NCI-H1105 (cell line): ENCODE measurements at places on chromosomes 4 and X.

DNA sequence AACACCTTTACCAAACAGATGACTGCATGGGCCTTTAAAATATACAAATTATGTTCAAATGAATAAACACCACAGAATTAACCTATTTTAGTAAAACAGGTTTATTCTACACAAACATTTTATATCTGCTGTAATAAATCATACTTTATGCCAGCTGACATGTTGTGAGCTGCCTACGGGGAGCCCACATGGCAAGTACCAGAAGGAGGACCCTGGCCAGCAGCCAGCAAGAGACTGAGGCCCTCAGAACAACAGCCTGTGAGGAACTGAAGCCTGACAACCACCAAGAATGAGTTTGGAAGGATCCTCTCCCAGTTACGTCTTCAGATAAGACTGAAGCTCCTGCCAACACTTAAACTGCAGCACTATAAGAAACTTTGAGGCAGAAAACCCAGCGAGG lies 377.0 kb downstream of the PDGFC start:
- DNase-seq, result peak; percentile 28

GRCh38 chrX:44261286-44261685 lies 82.2 kb downstream of the EFHC2 start:
- DNase-seq, result no peak

- DNase-seq, result no peak
Observed at GRCh38 chr4:39354254-39354552, 12.0 kb downstream of the RFC1 start.

- DNase-seq, result no peak
Observed at GRCh38 chrX:150146271-150146896, 208.1 kb upstream of the EOLA2 start.

- no peak for DNase-seq
Observed at GRCh38 chr4:48342606-48342880, 1.2 kb downstream of the SLAIN2 start.

DNA sequence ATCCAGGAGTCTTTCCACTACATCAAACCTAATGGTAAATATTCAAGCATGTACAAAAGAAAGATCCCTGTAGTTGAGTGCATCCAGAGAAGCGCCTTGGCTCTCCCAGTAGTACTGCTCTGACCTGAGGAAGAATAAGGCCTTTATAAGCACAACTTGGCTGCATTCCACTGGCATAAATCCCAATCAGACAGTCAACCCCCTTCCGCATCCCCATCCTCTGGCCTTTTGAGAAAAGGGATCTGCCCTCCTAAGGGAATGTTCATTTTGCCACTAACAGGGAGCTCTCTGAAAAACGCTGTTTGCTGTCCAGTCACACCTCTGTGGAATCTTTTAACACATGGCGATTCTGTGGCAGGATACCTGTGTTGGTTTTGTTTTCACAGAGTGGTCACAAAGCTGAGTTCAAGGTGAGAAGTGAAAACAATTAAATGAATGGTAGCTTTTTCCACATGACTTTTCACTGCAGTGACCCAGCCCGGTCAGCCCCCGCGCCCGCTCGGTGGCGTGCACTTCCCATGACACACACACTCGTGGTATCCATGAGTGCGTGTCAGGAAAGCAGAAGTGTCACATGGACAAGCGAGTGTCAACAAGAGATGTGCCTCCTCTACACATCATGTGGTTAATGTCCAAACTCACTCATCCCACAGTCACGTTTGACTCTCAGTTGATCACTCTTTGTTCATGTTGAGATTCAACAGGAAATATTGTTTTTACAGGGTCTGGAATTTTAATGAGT lies 112.2 kb upstream of the ENPP6 start:
- no peak for DNase-seq

DNA sequence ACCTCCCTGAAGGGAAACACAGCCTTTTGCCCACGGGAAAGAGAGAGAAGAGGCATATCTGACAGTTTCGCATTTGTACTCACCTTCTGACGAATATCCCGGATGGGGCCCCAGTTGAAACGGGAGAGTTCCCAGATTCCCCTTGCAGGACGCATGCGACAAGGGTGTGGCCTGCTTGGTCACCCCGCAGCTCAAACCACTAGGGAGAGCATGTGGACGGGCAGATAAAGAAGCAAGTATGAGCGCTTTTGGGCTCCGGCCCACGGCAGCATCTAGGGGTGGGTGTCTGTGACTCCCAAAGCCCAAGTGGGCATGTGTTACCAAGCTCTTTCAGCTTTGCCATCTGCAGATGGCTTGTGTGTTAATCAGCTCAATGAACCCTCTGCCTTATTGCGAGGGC lies 70.1 kb upstream of the MED14 start:
- no peak for DNase-seq

DNA sequence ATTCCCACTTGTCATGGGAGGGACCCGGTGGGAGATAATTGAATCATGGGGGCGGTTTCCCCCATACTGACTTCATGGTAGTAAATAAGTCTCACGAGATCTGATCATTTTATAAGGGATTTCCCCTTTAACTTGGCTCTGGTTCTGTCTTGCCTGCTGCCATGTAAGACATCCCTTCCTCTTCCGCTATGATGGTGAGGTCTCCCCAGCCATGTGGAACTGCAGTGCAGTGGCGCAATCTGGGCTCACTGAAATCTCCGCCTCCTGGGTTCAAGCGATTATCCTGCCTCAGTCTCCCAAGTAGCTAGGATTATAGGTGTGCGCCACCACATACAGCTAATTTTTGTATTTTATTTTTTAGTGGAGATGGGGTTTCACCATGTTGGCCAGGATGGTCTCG lies 2.9 kb downstream of the HPGDS start:
- DNase-seq, result no peak

GRCh38 chr4:81622474-81623184 lies 150.9 kb upstream of the RASGEF1B start:
- DNase-seq, result no peak

GRCh38 chr4:87410679-87411078 lies 11.7 kb upstream of the NUDT9 start:
- no peak for DNase-seq

DNA sequence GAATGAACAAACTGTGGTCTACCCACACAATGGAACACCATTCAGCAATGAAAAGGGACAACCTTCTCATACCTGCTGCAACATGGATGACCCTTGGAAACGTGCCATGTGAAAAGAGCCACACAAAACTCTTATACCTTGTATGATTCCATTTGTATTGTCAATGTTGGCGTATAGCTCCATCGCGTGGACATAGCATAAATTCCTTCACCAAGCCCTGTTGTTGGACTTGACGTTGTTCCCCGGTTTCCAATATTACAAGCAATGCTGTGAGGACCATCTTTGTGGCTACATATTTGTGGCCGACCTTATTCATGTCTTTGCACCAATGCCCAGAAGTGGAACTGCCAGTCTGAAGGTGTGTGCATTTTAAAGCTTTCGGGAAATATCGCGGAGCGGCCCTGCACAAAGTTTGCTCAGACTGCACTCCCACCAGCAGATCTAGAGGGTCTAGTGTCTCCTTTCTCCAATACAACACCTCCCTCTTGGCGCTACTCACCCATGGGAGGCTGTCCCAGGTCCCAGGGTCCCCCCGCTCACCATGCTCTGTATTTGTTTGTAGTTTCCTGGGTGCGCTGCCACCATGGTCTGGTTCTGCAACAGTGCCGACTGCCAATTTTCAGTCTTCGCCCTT lies at the start of gene CLDN34:
Gene CLDN34, plus strand, starts transcription at position 584 of the 634 bp plus-strand sequence. Its CDS starts 0 bp downstream, at position 584.
- no peak for DNase-seq

- no peak for DNase-seq
Observed at GRCh38 chrX:56790778-56791177, 61.7 kb downstream of the NBDY start.

- DNase-seq, result no peak
Observed at GRCh38 chrX:20263474-20263873, 3.2 kb downstream of the RPS6KA3 start.

GRCh38 chrX:103338663-103339062 lies 8.6 kb downstream of the TCEAL7 start:
- DNase-seq, result no peak

GRCh38 chrX:124820738-124821137 lies 474.4 kb downstream of the SH2D1A start:
- no peak for DNase-seq

- DNase-seq, result no peak
Observed at GRCh38 chr4:40576651-40577480, 52.8 kb downstream of the RBM47 start.

GRCh38 chr4:3168029-3168428 lies 80.9 kb upstream of the MSANTD1 start:
- DNase-seq, result no peak
